Activated CD4-positive, alpha-beta T cell treated with anti-CD3 and anti-CD28 coated beads, Interleukin-2, Interleukin-6, amounts not matched to agents 100 ng/mL and 50 ng/mL, durations not matched to agents 16 hours and 8 hours (primary cell): ENCODE measurements at places on chromosomes 12 and 14.

DNA sequence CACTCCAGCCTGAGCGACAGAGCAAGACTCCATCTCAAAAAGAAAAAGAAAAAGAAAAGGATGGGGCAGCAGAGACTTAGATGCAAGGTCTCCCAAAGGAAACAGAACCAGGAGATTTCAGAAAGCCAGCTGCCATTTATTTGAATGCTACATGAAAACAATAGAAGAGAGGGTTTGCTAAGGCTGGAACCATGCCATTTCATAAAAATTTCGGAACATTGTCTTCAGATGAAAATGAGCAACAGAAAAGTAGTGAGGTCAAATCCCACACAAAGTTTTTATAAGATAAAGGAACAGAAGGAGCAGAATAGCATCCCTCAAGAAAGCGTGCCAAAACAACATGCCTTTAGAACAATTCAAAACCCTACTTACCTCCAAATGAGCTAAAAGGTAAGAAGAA, 175.3 kb downstream of the ETV6 start:
- DNase-seq, result no peak

DNA sequence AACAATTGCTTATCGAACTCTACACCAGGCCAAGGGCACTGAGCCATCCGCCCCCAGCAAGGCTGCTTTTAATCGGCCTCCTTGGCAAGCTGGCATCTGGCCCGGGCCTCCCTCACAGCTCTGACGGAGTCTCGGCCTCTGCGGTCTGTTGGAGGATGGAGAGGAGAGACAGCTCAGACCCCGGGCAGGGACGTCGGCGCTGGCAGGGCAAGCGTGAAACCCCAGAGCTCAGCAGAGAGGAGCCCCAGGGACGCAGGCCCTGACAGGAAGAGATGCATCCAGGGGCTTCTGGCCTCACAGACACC, 17.5 kb downstream of the CAMKK2 start:
- DNase-seq, result no peak

GRCh38 chr12:132529906-132530305, 40.0 kb downstream of the FBRSL1 start:
- no peak for DNase-seq

DNA sequence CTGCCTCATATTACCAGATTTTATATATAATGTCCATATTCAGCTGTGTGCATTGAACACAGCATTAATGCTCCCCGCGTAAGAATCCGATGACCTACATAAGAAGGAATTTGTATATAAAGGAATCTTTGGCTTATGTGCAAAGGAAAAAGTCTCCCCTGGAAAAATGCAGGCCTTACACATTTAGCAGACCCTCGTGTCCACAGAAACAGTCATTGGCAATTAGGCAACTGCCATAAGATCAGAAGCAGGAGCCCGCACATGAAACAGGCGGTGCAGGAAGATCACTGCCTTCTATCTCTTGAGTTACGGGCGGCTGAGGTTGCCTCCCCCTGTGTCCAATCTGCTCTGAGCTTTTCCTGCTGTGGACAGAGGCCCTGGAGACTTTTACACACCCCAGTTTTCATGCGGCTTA, 63.2 kb upstream of the RFX4 start:
- DNase-seq, result no peak

DNA sequence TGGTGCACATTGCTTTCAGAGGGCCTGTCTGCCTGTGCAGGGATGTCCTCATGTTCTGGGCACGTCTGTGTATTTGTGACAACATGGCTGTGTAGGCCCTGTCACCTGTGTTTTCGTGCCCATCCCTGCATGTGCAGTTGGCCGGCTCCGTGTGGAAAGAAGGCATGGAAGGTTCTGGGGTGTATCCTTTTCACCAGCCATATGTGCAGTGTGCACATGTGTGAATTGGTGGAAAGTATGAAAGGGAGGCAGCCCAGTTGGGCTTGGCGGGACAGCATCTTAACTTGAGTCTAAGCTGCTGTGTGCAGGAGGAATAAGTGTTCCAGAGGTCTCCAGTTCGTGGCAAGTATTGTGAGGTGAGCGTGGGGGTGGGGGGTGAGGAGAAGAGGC, 669 bp downstream of the TSPAN11 start:
- no peak for DNase-seq

GRCh38 chr14:61609884-61610283, 85.4 kb upstream of the HIF1A start:
- no peak for DNase-seq

- no peak for DNase-seq
Observed at GRCh38 chr14:98237939-98238338, 1034.1 kb downstream of the BCL11B start.

- no peak for DNase-seq
Observed at GRCh38 chr12:15206338-15206737, 14.9 kb downstream of the RERG start.

- DNase-seq, result no peak
Observed at GRCh38 chr12:109255377-109255776, 53.7 kb downstream of the FOXN4 start.

GRCh38 chr12:117214797-117215196, 24.5 kb upstream of the FBXO21 start:
- DNase-seq, result no peak

DNA sequence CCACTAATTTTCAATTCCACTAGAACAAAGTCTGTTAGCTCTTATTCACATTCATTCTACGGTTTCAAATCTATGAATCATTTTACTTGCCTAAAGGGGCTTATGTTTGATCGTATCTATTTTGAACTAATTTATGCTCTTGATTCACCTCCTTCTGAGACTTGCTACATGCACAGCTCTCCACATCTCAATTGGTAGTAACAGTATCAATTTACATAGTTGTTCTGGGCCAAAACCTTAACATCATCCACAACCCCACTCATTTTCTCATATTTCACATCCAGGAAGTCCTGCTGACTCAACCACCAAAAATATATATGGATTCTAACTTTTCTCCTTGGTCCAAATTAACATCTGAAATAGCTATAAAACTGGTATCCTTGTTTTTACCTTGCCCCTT, 208.6 kb downstream of the RASSF9 start:
- no peak for DNase-seq

DNA sequence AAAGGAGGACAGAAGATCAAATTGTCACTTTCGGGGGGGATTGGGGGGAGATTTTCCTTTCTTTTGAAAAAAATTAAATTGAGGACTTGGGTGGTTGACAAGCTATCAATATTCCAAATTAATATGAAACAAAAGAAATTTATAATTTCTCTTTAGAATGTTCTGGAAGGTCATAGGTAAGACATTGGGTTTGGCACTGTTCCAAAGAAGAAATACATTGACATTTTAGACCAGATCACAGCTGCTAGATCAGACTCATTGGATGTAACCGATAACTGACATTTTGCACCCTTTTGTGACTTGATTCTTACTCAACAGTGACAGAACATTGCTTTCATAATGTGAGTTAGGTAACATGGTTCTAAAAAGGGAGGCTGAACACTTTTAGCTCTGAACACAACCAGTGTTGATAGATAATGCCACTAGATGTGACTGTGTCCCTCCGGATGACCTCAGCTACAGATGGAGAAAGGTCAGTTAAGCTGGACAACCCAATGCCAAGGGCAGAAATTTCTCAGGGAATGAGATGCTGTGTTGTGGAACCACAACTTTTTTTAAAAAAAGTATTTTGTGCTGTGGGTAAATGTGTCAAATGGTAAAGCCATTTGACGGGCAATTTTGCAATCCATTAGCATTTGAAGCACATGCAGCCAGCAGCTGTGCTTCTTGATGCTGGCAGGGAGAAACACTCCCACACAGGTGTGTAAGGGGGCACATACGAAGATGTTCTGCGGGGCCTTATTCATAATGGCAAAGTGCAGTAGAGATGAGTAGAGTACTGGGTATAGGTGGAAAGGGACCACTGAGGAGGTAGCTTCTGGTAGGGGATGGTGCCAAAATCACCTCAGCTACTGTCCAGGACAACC, 62.9 kb downstream of the RFX4 start:
- DNase-seq, result no peak

DNA sequence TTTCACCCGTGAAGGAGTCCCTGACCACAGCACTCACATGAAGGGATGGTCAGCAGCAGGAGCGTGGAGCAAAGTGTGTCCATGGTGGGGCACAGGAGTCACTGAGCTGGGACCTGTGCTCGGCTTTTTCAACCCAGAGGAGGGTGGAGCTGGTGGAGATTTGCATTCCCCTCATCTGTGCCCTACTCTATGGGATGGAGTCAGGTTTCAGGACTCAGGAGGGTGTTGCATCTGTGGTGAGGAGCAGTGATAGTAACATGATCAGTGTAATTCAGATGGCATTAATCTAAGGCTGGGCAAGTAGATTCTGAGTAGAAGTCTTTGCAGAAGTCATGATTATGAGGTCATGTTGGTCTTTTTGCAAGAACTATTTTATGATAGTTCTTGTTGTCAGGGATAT, 511.9 kb downstream of the TMEM121 start:
- DNase-seq, result no peak

DNA sequence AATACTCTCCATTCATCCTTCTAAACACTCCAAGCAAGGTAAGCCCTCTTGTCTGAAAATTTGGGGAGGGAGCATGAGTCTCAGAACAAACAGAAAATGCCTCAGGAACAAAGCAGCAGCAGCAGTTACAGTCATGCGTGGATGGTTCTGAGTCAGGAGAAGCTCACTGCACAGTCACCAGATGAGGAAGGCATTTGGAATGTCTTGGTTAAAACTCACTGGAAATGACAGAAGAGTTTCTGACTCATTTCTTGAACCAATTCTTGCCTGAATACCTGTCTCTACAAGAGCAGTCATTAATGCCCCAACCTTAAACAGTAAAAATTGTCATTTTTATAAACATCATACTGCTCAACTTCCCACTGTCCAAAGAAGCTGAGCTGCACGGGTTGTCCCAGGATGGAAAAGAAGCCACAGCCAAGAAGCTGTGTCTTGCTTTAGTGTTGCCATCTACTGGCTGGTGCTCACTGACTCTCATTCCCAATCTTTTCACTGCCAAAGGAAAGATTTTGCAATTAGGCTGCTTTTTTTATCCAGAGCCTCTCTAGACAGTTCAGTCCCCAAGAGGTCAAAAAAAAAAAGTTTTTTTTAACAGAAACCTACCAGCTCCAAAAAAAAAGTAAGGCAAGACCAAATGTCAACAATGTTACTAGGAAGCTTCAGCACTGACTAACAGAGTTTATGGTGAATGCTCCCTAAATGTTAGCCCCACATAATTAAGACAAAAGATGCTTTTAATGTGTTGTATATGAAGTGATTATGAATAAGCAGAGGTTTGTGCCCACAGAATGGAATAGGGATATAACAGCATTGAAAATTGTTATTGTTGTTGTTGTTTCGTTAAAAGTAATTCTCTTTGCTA, 40.4 kb downstream of the KICS2 start:
- no peak for DNase-seq

DNA sequence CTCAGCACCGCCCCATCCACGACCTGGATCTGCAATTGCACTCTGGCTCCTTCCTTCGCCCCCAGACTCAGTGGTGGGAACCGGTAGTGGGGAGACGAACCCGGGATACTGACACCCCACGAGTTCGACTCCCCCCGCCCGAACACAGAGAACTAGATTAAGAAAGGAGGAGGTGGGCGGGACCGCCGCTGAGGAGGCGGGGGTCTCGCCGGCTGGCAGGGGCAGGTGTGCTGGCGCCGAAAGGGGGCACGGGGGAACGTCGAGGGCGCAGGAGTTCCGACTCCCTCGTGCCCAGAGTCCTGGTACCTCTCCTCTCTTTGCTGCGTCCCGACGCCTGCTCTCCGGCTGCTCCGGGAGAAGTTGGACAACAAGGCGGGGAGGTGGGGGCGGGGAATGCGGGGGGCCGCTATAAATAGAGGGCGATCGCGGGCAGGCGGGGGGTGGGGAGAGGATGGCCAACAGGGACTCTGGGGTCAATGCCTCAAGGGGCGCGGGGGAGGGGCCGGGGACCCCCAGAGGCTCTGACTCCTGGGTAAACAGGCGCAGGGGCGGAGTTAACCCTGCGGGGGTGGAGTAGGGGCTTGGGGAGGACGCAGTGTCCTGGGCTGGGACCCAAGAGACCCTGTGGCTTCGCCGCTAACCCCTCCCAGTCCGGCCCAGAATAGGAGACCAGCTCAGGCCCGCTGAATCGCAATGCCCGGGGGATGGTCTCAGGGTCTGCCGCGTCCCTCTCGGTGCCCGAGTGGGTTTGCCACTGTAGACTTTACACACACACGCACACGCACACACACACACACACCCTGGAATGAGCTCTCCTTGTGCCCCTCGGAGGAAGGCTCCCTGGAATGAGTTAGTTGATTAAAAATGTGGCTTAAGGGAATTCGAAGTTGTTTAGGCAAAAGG, 761 bp upstream of the NDRG2 start:
- no peak for DNase-seq

DNA sequence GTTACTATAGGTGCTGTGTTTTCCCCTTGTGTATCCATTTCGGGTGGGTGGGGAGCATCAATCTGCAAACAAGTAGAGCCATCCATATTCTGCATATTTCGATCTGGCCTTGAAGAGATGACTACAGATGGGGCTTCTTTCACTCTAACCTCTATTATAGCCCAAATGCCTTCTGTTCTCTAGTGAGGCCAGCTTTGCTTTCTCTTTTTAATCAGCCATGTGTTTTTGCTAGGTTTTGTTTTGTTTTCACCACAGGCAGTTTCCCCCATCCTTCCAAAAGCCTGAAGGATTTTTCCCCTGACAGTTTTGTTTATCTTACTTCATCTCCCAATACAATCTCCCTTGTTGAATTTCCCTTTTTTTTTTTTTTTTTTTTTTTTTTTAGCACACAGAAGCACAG, 224.1 kb downstream of the BTG1 start:
- DNase-seq, result no peak

DNA sequence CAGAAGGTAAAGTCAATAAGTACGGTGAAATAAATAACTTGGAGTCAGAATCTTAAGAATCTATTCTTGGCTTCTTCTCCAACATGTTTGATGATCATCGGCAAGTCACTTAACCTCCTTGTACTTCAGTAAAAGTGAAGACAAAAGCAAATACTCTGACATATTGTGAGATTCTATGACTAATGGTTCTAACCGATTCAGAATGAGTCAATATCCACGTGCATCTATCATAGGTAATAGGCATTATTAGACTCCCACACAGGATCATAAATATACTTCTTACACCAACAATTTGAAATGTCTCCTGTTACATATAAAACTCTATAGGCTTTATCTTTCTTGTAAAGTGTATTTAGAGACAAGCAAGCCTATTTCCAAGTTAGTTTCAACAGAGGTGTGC, 144.4 kb upstream of the ATXN7L3B start:
- DNase-seq, result no peak

GRCh38 chr12:109596418-109597244, 23.0 kb downstream of the MVK start:
- DNase-seq, result no peak

DNA sequence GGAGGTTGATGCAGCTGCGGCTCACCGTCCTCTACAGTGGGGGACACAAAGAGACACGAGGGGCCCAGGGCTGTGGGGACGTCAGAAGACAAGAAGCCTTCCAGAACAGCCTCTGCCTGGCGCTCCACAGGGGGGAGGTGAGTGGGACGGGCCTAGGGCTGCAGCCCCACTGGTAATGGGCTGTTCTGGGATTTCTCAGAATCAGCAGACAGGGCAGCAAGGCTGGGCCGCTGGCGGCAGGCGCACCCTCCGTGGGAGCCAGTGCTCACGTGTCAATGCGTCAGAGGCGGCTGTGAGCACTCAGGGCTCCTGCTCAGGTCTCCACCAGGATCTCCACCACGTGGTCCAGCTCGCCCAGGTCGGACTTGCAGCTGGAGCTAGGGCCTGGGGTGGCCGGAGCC, 10.0 kb downstream of the CDCA4 start:
- no peak for DNase-seq

- no peak for DNase-seq
Observed at GRCh38 chr12:104524034-104524832, 67.5 kb downstream of the CHST11 start.
